Activated naive CD8-positive, alpha-beta T cell treated with anti-CD3 and anti-CD28 coated beads for 36 hours (primary cell): ENCODE measurements at places on chromosomes 7 and 10. TPM values are rescaled to one million over a fixed set of nuclear protein-coding genes. Genes with fewer than 3 reads are reported as not detected.

- H3K4me1 ChIP-seq = no peaks in the 10 kb centered on the region
- no peak overlapping the region for H3K27ac ChIP-seq
- H3K27me3 ChIP-seq = peaks cover 44% of the 10 kb centered on the region
- no peaks in the 10 kb centered on the region for H3K36me3 ChIP-seq
These were observed 72.4 kb upstream of the LOXL4 start for GRCh38 chr10:98340261-98340939.

DNA sequence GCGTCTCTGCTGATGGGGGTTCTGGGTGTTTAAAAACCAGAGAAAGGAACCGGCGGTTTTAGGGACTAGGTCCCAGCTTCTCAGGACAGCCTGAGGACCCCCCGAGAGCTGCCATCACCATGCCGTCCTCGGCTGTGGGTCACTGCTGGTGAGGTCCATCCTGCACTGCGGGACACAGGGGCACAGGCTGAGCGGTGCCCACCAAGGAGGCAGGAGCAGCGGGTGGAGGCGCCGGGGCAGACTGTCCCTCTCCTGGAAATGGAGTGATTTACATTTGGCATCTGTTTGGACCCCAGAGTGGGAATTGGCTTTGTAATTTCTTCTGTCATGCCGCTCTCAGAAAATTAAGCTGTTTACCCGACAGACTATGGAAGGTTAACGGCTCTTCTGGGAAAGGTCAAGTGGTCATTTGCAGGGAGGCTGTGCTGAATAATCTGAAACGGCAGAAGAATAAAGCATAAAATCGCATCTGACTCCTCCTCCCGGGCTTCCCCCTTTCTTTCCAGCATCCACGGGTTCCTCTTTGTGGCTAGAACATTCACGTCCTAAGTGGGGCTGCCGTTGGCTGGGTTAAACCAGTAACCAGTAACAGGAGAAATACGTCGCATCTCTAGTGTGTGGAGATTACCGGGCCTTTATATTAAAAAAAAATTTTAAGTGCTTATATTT lies 31.7 kb downstream of the LHPP start:
- no peaks in the 10 kb centered on the region for H3K27me3 ChIP-seq
- peaks cover 12% of the 10 kb centered on the region for H3K4me1 ChIP-seq

GRCh38 chr7:29806208-29806994 lies at the start of gene WIPF3:
WIPF3 (plus strand) TSS chr7:29806508; CDS start chr7:29834725, 28,217 bp downstream.
- H3K36me3 ChIP-seq = no peaks in the 10 kb centered on the region
- peak; percentile 22 for DNase-seq
- no peak within 1 kb of the TSS for H3K27ac ChIP-seq

- H3K36me3 ChIP-seq = no peaks in the 10 kb centered on the region
- no peaks in the 10 kb centered on the region for H3K4me1 ChIP-seq
- no peak for DNase-seq
These were observed 125.7 kb upstream of the ZNF438 start for GRCh38 chr10:31157123-31158010.

- no peaks in the 10 kb centered on the region for H3K27me3 ChIP-seq
- no peaks in the 10 kb centered on the region for H3K36me3 ChIP-seq
- no peak for DNase-seq
- no peak overlapping the region for H3K27ac ChIP-seq
These were observed 46.7 kb downstream of the RNLS start for GRCh38 chr10:88536437-88536836.

- no peak overlapping the region for H3K4me3 ChIP-seq
- H3K36me3 ChIP-seq = no peaks in the 10 kb centered on the region
- no peak overlapping the region for H3K27ac ChIP-seq
- no peaks in the 10 kb centered on the region for H3K4me1 ChIP-seq
- DNase-seq = peak; percentile 42
- H3K27me3 ChIP-seq = peaks cover 3% of the 10 kb centered on the region
These were observed 106.7 kb downstream of the TNS3 start for GRCh38 chr7:47474937-47475879.

DNA sequence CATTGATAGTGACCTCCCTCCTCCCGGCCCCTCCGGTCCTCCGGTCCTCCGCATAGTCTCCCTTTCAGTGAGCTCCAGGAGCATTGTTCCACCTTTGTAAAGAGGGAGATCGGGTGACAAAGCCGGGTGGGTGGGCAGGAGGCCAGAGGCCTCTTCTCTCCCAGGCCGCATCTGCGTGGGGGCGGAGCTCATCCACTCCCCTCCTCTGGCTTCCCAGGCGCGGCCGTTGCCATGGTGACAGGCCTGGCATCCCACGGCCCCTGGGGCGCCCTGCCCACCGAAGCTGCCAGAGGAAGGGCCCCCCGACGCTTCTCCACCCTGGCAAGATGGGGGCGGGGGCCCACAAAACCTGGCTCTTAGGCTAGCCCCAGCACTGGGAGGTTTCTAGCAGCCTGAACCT lies 4.4 kb upstream of the FZD9 start:
- H3K4me1 ChIP-seq = peaks cover 2% of the 10 kb centered on the region
- DNase-seq = no peak
- H3K4me3 ChIP-seq = no peak overlapping the region
- no peaks in the 10 kb centered on the region for H3K36me3 ChIP-seq
- H3K27me3 ChIP-seq = peaks cover 9% of the 10 kb centered on the region

The NUTM2A gene
- total RNA-seq = 0.47 TPM

The STK31 gene
- total RNA-seq = not detected

The CALML3 gene
- not detected for total RNA-seq

DNA sequence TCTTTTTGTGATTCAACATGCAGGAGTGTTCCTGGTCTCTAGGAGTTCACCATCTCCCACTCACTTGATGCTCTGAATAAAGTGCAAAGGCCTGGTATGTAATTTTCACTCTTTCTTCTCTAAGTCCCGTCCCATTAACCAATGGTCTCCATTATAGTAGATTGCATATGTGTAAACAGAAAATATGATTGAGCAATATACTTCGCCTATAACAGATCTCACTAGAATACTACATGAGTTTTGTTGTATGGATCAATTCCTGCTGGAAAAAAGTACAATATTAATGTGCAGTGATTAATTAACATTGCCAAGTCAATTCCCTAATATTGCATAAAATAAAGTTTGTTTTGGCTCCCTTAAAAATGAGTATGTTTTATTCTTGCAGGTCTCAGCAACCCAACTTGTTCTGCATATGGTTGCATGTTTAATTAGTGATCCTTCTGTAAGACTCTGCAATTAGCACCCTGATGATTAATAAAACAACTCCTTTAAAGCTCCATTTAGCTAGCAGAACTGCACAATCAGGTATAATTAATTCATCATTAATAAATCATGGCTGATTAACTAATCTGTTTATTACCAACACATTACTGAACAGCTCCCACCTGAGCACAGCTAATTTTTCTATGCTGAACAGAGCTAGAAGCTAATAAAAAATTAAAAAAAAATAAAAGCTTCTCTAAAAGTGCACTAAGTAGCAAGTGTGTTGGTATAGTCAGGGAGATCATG lies 37.8 kb upstream of the ATOH7 start:
- H3K27ac ChIP-seq = no peak overlapping the region
- no peak overlapping the region for H3K4me3 ChIP-seq
- no peaks in the 10 kb centered on the region for H3K36me3 ChIP-seq

The C10orf62 gene
- total RNA-seq = not detected

DNA sequence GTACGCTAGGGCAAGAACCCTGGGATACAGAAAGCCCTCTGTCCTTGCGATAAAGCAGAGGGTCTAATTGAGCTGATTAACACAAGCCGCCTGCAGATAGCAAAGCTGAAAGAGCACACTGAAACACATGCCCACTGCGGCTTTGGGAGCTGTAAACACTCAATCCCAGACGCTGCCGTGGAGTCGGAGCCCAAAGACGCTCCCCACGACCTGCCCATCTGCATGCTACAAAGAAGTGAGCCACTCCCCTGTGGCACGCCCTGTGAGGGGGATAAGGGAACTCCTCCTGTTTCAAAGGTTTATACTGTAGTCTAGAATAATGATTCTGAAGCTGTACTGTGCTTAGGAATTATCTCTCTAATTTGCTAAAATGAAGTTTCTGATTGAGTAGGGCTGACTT lies 985.6 kb upstream of the GHITM start:
- H3K4me3 ChIP-seq = no peak overlapping the region
- no peaks in the 10 kb centered on the region for H3K27me3 ChIP-seq
- no peak overlapping the region for H3K27ac ChIP-seq
- no peaks in the 10 kb centered on the region for H3K4me1 ChIP-seq
- DNase-seq = no peak
- no peaks in the 10 kb centered on the region for H3K36me3 ChIP-seq

DNA sequence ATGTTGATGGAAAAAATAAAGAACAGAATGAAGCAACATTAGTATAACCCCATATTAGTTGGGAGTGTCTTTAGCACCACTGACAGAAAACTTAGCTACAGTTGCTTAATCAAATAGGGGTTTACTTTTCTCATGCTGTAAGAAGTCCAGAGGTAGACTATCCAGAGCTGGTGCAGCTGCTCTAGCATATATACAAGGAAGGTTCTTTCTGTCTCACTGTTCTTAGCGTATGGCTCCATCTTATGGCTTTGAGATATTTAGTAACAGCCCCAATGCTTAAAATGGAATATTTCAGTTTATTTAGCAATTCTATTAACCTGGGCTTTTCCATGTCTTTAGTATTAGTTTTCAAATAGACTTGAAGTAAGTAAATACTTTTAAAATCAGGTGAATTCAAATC lies 15.2 kb upstream of the WNT2 start:
- no peaks in the 10 kb centered on the region for H3K4me1 ChIP-seq
- no peaks in the 10 kb centered on the region for H3K27me3 ChIP-seq
- H3K27ac ChIP-seq = no peak overlapping the region
- no peak overlapping the region for H3K4me3 ChIP-seq
- no peaks in the 10 kb centered on the region for H3K36me3 ChIP-seq
- no peak for DNase-seq

- H3K27me3 ChIP-seq = peaks cover 28% of the 10 kb centered on the region
- H3K4me1 ChIP-seq = peaks cover 6% of the 10 kb centered on the region
- peaks cover 33% of the 10 kb centered on the region for H3K36me3 ChIP-seq
- no peak overlapping the region for H3K4me3 ChIP-seq
These were observed 22.4 kb downstream of the NUP42 start for GRCh38 chr7:23204241-23204640.

The TMEM140 gene
- 12.8 TPM for total RNA-seq

The CTBP2 gene
- not detected for total RNA-seq

- no peak overlapping the region for H3K4me3 ChIP-seq
- H3K36me3 ChIP-seq = no peaks in the 10 kb centered on the region
- peaks cover 3% of the 10 kb centered on the region for H3K27me3 ChIP-seq
- no peak for DNase-seq
These were observed 75.2 kb downstream of the ST8SIA6 start for GRCh38 chr10:17379151-17379690.

The PAX2 gene
- not detected for total RNA-seq

- no peaks in the 10 kb centered on the region for H3K27me3 ChIP-seq
- H3K27ac ChIP-seq = no peak overlapping the region
- no peaks in the 10 kb centered on the region for H3K4me1 ChIP-seq
- no peak overlapping the region for H3K4me3 ChIP-seq
- no peak for DNase-seq
- no peaks in the 10 kb centered on the region for H3K36me3 ChIP-seq
These were observed 42.3 kb upstream of the PNLIPRP3 start for GRCh38 chr10:116385311-116385710.

The TET1 gene
- total RNA-seq = 0.82 TPM

- no peak for DNase-seq
- H3K4me3 ChIP-seq = no peak overlapping the region
- no peak overlapping the region for H3K27ac ChIP-seq
- peaks cover 4% of the 10 kb centered on the region for H3K27me3 ChIP-seq
- no peaks in the 10 kb centered on the region for H3K36me3 ChIP-seq
- no peaks in the 10 kb centered on the region for H3K4me1 ChIP-seq
These were observed 53.8 kb downstream of the ABCA13 start for GRCh38 chr7:48225101-48225500.

The AZGP1 gene
- not detected for total RNA-seq

- no peak overlapping the region for H3K27ac ChIP-seq
- H3K27me3 ChIP-seq = no peaks in the 10 kb centered on the region
- peaks cover 23% of the 10 kb centered on the region for H3K36me3 ChIP-seq
- peaks cover 48% of the 10 kb centered on the region for H3K4me1 ChIP-seq
- H3K4me3 ChIP-seq = no peak overlapping the region
These were observed 65.2 kb downstream of the GBF1 start for GRCh38 chr10:102310361-102311024.

The CCL24 gene
- not detected for total RNA-seq

DNA sequence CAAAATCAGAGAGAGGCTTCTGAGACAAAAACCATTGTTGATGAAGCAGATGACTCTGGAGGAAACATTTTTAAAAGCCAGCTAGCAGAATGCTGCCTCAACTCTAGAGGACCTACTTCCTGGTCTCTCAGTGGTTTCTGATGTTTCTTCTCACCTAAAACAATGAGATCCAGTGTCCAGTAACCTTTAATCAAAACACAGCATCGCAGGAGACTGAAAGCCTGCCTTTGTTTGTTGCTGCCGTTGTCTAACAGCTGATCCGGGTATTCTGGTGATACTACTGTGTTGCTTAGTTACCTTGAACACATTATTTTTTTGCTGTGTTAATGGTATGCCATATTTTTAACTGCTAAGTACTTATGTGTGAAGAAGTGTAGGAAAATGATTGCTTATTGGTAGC lies 70.9 kb downstream of the WIPF3 start:
- peaks cover 2% of the 10 kb centered on the region for H3K4me1 ChIP-seq
- DNase-seq = no peak
- no peak overlapping the region for H3K27ac ChIP-seq
- no peak overlapping the region for H3K4me3 ChIP-seq

GRCh38 chr10:486666-487322 lies 202.7 kb downstream of the DIP2C start:
- H3K27me3 ChIP-seq = no peaks in the 10 kb centered on the region
- no peaks in the 10 kb centered on the region for H3K36me3 ChIP-seq
- no peak overlapping the region for H3K4me3 ChIP-seq
- no peak overlapping the region for H3K27ac ChIP-seq

DNA sequence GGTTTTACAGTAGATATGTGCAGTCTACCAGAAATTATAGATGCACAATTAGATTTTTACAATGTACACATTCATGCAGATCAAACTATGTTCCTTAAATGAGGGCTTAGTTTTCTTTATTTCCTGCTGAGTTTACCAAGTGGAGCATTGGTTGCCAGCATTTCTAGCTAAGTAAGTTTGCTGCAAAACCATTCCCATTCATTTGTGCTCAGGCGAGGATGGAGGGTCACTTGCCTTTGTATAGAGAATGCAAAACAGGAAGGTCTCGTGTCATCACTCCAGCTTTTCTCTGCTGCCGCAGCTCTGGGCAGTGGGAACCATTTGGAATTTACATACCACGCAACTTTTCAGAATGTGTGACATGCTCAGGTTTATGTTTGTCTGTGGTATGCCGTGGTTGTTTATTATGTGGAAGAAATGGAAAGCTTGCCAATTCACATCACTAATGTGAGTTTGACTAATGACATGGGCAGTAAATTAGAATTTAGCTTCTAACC lies 198.6 kb downstream of the TRIL start:
- no peak overlapping the region for H3K4me3 ChIP-seq
- H3K4me1 ChIP-seq = no peaks in the 10 kb centered on the region
- no peaks in the 10 kb centered on the region for H3K36me3 ChIP-seq
- no peak for DNase-seq
- H3K27me3 ChIP-seq = no peaks in the 10 kb centered on the region

DNA sequence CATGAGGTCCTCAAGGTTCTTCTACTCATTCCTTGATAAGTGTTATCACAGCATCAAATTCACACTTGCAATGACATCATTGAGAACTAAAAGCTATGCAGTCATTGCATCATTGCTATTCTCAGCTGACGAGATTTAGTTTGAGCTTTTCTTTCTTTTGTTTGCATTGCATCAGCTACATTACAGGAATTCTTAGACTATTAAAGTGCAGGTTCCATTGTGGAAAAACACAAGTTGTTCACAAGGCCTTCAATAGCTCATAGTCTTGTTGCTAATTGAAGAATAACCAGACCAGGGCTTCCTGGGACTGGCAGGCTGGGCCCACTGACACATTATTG lies 139.3 kb downstream of the CXCL12 start:
- no peak overlapping the region for H3K27ac ChIP-seq
- peaks cover 7% of the 10 kb centered on the region for H3K27me3 ChIP-seq
- no peak for DNase-seq
- H3K36me3 ChIP-seq = no peaks in the 10 kb centered on the region
